ENCODE measurements at places on chromosomes 3 and 15. TPM values are rescaled to one million over a fixed set of nuclear protein-coding genes. Genes with fewer than 3 reads are reported as not detected.

The GPR149 gene
- polyA plus RNA-seq = not detected

GRCh38 chr3:133466531-133467386, 66.9 kb downstream of the BFSP2 start:
- no peaks in the 10 kb centered on the region for H3K4me1 ChIP-seq
- H3K4me3 ChIP-seq = no peak overlapping the region
- no peak for DNase-seq
- H3K36me3 ChIP-seq = no peaks in the 10 kb centered on the region
- no peak overlapping the region for H3K27ac ChIP-seq

DNA sequence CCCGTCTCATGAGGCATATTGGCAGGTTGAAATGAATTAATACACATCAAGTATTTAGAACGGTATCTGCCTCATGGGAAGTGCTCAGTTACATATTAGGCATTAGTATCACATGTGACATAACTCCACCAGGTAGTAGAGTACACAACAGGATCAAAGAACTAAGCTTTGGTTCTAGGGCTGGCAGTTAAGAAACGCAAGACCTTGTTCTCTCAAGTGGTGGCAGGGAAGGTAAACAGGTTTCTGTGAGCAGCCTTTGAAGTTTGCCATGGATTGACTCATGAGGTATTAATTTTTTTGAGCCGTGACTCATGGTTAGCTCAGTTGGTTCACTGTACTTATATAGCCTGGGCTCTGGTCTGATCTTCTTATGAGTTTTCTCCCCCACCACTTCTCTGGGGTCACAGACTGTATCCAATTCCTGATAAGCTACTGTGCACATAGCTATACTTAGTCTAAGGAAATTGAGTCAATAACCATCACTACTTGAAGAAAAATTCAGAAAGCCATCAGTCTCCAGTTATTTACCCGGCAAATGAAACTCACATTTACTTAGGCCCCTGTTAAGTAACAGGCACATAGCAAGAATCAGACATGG, 155.6 kb upstream of the STT3B start:
- peaks cover 7% of the 10 kb centered on the region for H3K4me1 ChIP-seq
- peak; percentile 82 for DNase-seq
- H3K27ac ChIP-seq = peak overlapping the region; percentile 47
- H3K4me3 ChIP-seq = no peak overlapping the region
- no peaks in the 10 kb centered on the region for H3K27me3 ChIP-seq
- no peaks in the 10 kb centered on the region for H3K36me3 ChIP-seq

GRCh38 chr3:10737785-10738184, 78.2 kb upstream of the SLC6A11 start:
- no peak overlapping the region for H3K27ac ChIP-seq
- no peaks in the 10 kb centered on the region for H3K36me3 ChIP-seq
- H3K4me3 ChIP-seq = no peak overlapping the region
- no peaks in the 10 kb centered on the region for H3K4me1 ChIP-seq
- peaks cover 23% of the 10 kb centered on the region for H3K27me3 ChIP-seq

DNA sequence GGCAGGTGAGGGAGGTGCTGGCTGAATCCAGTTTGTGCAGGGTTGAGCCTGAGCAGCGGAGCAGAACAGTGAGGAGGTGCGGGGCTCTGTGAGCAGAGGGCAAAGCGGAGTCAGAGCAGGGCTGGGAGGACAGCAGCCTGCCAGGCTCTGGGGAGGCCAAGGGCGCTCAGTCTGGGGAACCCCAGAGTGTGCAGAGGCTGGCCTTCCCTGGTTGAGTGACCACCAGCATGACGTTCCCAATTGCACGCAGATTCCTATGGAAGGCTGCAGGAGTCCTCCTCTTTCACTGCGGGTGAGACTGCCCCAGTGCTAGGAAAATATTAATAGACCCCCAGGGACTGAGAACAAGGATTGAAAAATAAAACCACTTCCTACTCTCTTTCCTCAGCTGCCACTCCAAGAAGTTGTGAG, 13.2 kb downstream of the MRAS start:
- H3K36me3 ChIP-seq = no peaks in the 10 kb centered on the region

The COL6A5 gene
- polyA plus RNA-seq = 0.11 TPM

- H3K4me3 ChIP-seq = no peak overlapping the region
- DNase-seq = no peak
- H3K27me3 ChIP-seq = no peaks in the 10 kb centered on the region
- no peak overlapping the region for H3K27ac ChIP-seq
- no peaks in the 10 kb centered on the region for H3K36me3 ChIP-seq
These were observed 56.8 kb upstream of the ABI3BP start for GRCh38 chr3:101050046-101050445.

GRCh38 chr15:77168616-77169015, 97.7 kb upstream of the TSPAN3 start:
- no peaks in the 10 kb centered on the region for H3K36me3 ChIP-seq
- H3K27me3 ChIP-seq = no peaks in the 10 kb centered on the region
- peaks cover 15% of the 10 kb centered on the region for H3K4me1 ChIP-seq
- H3K27ac ChIP-seq = no peak overlapping the region
- H3K4me3 ChIP-seq = no peak overlapping the region
- no peak for DNase-seq

DNA sequence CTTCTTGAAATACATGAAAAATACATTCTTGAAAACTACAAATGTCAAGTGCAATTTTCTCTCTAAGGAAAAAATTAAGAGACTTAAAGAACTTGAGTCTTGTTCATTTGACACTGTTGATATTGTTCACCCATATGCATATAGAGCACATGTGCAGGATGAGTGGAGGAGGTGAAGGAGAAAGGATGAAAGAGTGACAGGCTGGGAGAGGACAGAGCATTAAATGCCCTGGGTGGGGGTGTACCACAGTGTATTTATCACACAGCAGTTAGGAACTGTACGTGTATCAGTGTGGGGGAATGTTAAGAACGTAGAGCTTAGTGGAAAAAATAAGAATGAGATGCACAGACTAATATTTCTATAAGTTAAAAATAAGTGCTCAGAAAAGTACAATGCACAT, 45.7 kb downstream of the CTDSPL start:
- DNase-seq = no peak
- no peaks in the 10 kb centered on the region for H3K27me3 ChIP-seq

DNA sequence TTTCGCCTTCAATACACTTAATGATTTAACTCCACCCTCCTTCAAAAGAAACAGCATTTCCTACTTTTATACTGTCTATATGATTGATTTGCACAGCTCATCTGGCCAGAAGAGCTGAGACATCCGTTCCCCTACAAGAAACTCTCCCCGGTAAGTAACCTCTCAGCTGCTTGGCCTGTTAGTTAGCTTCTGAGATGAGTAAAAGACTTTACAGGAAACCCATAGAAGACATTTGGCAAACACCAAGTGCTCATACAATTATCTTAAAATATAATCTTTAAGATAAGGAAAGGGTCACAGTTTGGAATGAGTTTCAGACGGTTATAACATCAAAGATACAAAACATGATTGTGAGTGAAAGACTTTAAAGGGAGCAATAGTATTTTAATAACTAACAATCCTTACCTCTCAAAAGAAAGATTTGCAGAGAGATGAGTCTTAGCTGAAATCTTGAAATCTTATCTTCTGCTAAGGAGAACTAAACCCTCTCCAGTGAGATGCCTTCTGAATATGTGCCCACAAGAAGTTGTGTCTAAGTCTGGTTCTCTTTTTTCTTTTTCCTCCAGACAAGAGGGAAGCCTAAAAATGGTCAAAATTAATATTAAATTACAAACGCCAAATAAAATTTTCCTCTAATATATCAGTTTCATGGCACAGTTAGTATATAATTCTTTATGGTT, at the start of gene CCR5:
Gene CCR5 (plus strand): TSS at position 108 of the 680 bp plus-strand sequence. CDS start 1,957 bp downstream, outside the sequence.
- no peak for DNase-seq
- H3K4me3 ChIP-seq = no peak within 1 kb of the TSS
- peaks cover 23% of the 10 kb centered on the region for H3K27me3 ChIP-seq
- H3K36me3 ChIP-seq = no peaks in the 10 kb centered on the region
- no peaks in the 10 kb centered on the region for H3K4me1 ChIP-seq

The GRK7 gene
- not detected for polyA plus RNA-seq

DNA sequence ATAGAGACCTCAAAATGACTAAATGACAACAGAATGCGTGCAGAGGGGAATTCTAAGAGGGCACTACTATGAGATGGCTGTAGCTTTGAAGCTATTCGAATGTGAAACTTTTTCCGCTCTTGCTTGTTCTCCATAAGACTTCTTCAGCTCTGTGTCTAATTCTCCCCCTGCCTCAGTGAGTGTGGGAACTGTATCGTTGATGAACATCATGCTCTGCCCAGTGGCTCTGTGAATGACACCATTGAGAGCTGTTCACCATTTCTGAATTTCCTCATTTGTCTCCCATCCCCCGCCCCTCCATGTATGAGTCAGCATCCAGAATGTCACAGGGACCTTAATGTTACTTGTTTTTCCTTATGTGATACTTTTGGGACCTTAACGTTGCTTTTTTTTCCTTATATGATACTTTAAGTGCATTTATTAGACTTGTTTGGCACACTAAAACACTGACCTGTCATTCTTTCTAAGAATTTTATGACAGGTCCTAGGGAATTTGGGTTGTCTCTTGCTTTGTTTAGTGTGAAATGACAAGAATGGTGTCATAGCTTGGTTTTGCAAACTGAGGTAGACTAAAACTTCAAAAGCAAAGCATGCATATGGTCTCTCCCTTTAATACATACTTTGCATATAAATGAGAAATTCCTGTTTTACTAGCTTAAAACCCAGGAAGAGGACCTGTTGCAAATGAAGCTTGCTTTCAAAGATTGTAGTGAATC, 99.6 kb downstream of the FNDC3B start:
- no peaks in the 10 kb centered on the region for H3K36me3 ChIP-seq
- H3K4me3 ChIP-seq = no peak overlapping the region
- DNase-seq = peak; percentile 49
- peak overlapping the region; percentile 89 for H3K27ac ChIP-seq

- H3K27me3 ChIP-seq = no peaks in the 10 kb centered on the region
- H3K27ac ChIP-seq = no peak overlapping the region
- H3K4me3 ChIP-seq = no peak overlapping the region
- DNase-seq = no peak
These were observed 27.1 kb upstream of the MAGEF1 start for GRCh38 chr3:184738982-184739381.

- H3K36me3 ChIP-seq = no peaks in the 10 kb centered on the region
- no peaks in the 10 kb centered on the region for H3K27me3 ChIP-seq
- peaks cover 4% of the 10 kb centered on the region for H3K4me1 ChIP-seq
- H3K4me3 ChIP-seq = no peak overlapping the region
- no peak overlapping the region for H3K27ac ChIP-seq
These were observed 397.0 kb upstream of the WNT5A start for GRCh38 chr3:55884066-55884465.

The CLDN16 gene
- 0.39 TPM for polyA plus RNA-seq

DNA sequence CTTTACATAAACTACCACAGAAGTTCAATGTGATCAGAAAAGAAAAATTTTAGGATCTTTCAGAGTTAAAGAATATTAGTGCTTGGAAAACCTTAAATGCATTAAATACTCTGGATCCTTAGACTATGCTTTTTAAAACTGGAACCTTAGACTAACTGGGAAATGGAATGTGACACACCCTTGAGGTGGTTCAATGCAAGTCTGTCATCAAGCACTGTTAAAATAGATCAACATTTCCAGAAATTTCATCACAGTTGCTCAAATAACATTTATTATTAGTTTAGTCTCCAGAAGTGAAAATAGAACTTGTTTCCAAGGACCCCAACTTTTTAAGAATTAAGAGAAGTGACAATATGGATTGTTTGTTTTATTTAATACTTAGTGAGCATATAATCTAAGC, 71.8 kb downstream of the GAP43 start:
- H3K4me3 ChIP-seq = no peak overlapping the region
- no peak overlapping the region for H3K27ac ChIP-seq
- no peaks in the 10 kb centered on the region for H3K36me3 ChIP-seq
- no peaks in the 10 kb centered on the region for H3K4me1 ChIP-seq

DNA sequence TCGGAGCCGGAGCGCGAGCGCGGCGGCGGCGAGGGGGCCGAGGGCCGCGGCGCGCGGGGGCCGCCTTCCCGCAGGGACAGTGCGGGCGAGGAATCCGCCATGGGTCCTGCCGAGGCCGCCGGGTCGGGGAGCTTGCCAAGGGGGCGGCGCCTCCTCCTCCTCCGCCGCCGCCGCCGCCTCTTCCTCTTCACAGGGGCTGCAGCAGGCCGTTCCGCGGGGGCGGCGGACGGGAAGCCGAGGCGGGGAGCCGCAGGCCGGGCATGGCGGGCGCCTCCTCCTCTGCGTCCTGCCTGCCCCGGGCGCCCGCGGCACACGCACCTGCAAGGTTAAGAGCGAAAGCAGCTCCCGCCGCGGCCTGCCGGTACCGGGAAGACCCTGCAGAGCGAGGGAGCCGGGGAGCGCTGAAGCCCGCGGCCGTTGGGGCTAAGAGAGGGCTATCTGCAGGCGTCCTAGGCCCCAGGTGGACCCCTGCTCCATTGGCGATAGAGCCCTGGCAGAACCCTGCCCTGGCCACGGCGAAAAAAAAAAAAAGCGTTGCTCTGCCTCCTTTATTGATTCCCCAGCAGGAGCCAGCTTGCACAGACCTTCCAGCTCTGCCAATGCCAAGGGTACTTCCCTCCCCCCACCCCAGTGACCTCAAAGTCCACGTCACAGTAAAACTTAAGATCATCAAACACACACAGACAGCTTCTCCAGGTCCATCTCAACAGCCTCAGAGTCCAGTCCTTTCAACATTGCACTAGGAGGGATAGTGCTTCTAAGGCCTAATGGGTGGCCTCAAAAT, at the start of gene LYSMD2:
Gene LYSMD2 (minus strand): TSS at position 134 of the 784 bp plus-strand sequence. CDS start 33 bp downstream, at position 101.
- no peaks in the 10 kb centered on the region for H3K36me3 ChIP-seq
- H3K27me3 ChIP-seq = peaks cover 19% of the 10 kb centered on the region
- no peak within 1 kb of the TSS for H3K27ac ChIP-seq
- H3K4me3 ChIP-seq = peak within 1 kb of the TSS; percentile 75
- peaks cover 6% of the 10 kb centered on the region for H3K4me1 ChIP-seq
- DNase-seq = peak; percentile 61

DNA sequence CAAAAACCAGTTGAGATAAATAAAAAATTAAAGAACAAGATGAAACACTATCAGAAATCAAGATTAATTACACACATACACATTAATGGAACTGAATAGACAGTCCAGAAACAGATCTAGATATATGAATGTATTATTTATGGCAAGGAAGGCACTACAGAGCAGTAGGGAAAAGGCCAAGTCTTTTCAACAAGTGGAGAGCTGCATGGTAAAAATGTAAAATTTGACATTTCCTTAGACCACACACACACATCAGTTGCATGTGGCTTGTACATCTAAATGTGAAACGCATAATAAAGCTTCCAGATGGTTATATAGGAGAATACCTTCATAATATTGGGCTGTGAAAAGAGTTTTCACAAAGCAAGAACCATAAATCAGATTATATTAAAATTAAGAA, 57.8 kb upstream of the ASB14 start:
- no peak overlapping the region for H3K4me3 ChIP-seq
- H3K36me3 ChIP-seq = no peaks in the 10 kb centered on the region
- H3K27ac ChIP-seq = no peak overlapping the region
- DNase-seq = no peak
- H3K4me1 ChIP-seq = no peaks in the 10 kb centered on the region

The PLSCR2 gene
- 0.18 TPM for polyA plus RNA-seq

DNA sequence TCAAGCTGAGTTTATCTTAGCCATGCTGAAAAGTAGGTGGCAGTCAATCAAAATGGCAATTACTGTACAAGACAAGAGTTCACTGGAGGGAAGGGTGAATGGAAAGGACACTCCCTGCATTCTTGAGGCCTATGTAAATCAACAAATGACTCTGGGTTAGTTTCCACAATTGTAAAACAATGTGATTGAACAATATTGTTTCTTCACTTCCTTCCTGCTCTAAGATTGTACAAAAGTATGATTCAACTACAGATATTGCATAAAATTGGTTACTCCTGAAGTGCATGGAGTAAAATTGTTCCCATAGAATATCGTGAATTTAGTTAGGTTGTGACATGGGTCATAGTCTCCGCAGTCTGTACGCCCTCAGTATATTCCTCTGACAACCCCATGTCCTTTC, 277.6 kb downstream of the LPP start:
- peak; percentile 35 for DNase-seq
- H3K36me3 ChIP-seq = no peaks in the 10 kb centered on the region
- H3K4me3 ChIP-seq = no peak overlapping the region
- H3K27me3 ChIP-seq = no peaks in the 10 kb centered on the region

Measured in hepatocyte (in vitro differentiated cells).